ENCODE measurements at places on chromosomes 7 and 10.

GRCh38 chr7:42747044-42747443 is 164.8 kb downstream of the C7orf25 start:
- no peak for DNase-seq

DNA sequence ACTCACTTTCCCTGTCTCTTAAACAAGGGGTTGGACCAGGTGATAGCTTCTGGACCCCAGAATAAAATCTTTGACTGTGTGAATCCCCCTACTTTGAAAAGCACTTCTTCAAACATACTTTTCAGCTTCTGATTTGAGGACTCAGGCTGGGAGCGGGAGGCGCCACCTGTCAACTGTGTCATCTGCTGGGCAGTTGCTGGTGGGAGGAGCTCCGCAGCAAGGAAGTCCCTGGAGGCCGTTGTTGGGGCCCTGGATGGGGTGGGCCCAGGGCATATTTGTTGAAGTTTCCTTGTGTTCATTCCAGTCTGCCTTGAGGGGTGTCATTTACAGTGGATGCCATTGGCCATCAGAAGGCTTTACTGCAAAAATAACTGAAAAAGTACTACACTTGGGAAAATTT is 197.7 kb downstream of the CCDC3 start:
- DNase-seq: no peak

GRCh38 chr7:240887-241421 is 48.6 kb downstream of the FAM20C start:
- DNase-seq: no peak

GRCh38 chr7:46871516-46871915 is 710.4 kb downstream of the TNS3 start:
- DNase-seq: no peak

- DNase-seq: no peak
These were observed 7.5 kb upstream of the KLF14 start for GRCh38 chr7:130741331-130741995.

DNA sequence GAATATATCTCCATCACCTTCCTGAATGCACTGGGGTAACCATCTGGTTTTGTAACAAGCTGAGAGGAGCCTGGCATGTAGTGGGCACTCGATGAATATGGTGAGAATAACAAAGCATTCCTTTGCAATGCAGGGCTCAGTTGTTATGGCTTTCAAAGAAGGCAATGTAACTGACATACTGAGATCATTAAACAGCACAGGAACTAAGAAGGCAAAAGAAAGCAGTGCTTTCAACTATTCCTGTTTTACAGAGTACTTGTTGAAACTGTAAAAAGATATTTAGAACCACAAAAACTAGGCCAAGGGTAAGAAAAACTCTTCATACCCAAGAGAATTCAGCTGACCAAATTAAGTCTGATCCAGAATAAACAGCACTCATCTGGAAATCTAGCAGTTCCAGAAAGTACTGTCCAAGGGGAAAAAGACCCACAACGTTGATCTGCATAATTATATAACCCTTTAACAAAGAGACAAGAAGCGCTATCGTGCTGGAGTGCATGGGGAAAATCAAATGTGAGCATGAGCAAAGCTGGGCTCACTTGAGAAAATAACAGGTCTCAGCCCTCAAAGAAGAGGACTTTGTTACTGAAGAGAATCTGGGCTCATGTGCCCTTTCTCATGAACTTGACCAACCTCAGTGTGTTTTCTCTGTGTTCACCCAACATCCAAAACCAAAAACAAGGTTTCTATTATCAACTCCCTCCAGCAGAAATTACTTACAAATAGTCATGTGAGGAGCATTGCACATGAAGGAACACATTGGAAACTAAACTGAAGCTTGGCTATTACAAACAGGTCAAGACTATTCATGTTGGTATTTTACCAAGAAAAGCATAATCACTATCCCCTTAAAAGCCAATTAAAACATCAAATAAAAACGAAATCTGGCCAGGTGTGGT is 116.2 kb downstream of the AVL9 start:
- DNase-seq: no peak

GRCh38 chr7:135552148-135552547 is 5.6 kb upstream of the NUP205 start:
- DNase-seq: no peak

DNA sequence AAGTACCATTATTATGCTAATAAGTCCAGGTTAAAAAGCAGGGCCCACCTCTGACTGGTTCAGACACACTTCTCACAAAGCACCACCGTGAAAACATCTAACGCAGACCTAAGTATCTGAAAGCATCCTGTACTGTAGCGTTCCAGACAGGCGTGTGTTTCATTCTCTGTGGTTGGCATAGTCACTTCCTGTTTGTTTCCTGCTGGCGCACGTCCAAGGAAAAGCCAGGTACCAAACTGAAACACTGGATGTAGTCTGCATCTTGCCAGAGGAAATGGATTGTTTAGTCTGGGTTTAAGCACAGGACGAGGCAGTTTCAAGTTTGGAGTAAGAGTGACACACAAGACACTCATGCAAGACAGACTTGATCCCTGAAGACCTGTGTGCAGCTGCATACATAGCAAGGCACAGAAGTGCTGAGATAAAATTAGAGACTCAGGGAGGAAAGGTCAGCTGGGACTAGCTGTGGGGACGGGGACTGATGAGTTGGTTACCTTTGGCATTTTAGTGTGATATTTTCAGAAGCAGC is 23.3 kb downstream of the BPGM start:
- peak; percentile 60 for DNase-seq

GRCh38 chr10:118213436-118213835 is 128.7 kb downstream of the FAM204A start:
- DNase-seq: no peak

DNA sequence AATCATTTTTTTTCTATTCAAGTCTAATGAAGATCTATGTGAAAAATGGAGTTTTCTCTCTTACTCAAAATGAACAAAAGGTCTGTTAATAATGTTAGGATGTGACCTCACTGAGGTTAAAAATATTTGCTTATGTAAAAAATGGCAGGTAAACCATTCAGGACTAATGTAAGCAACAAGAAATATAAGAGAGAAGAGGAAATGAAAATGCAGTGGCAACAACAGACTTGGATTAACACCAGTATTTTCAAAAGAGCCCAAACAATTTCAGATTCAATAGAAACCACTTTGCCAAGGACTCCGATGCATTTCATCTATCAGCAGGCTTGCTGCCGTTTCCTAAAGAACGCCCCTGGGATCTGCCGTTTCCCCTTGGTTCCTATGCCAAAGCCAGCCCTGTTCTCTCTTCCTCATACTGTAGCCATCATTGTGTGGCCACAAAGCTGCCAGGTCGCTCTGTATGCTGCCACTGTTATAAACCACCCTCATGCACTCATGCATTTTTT is 66.4 kb downstream of the MTURN start:
- no peak for DNase-seq

GRCh38 chr10:113953505-113954272 is 90.0 kb upstream of the ADRB1 start:
- no peak for DNase-seq

Data from mucosa of gallbladder (tissue), 1 donor.